ENCODE measurements at places on chromosomes 7 and 10.

DNA sequence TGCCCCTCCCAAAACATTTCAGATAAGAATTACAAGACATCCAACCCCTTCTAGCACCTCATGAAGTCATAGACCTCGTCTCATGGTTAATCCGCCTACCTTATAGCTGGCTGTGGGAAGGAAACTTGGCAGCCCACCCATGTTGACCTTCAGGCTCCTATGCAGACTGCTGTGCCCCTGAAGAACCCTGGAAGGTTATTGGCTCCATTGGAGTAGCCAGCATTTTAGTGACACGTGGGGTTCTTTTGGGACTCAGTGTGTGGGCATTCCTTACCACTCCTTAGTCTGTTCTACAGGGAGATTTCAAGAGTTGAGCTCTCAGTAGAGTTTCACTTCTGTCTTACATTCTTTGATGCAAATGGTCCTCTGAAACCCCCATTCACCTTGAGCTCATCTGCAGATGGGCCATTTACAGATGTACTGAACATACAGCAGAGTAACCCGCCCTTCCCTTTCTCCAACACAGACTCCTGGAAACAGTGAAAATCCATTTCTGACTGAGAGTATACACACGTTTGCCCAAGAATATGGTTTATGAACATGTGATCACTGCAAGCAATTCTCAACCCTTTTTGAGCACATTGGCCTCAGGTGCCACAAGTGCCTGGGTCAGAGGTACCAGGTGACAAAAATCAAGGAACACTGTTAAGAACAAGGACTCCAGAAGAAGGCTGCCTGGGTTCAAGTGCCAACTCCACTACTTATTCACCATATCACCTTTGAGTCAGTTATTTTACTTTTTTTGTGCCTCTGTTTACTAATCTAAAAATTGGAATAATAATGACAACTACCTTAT, 54.0 kb upstream of the HECW1 start:
- no peak for DNase-seq

DNA sequence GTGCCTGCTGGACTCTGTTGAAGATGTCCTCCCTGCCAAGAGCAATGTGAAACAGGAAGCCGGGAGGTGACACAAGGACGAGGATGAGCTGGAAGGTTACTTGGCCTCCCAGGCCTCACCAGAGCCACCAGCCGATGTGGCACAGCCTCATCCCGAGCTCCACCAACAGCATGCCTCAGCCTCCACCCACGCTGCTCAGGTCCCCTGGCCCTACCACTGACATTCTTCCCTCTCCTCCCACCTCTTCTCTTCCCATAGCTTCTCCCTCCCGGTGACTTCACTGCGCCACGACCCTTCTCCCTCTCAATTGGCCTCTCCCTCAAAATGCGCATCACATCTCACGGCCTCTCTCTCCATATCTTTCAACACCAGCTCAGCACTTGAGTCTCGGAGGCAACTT, 249.9 kb downstream of the SKAP2 start:
- DNase-seq = no peak

GRCh38 chr7:79352323-79352722, 101.1 kb downstream of the MAGI2 start:
- DNase-seq = no peak

DNA sequence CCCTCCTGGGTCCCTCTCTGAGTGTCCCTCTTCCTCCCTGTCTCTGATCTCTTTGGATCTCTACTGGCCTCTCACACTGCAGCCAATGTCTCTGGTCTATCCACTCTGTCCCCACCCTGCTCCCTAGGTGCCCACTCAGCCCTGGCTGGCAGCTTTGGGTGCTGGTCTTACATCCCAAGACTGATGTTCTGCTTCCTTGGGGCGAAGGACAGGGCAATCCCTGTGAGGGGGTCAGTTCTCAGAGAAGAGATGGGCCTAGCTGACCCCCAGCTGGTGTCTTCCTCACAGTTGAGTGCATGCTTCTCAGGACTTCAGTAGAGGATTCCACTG, 51.7 kb upstream of the CAMK2B start:
- DNase-seq = no peak

DNA sequence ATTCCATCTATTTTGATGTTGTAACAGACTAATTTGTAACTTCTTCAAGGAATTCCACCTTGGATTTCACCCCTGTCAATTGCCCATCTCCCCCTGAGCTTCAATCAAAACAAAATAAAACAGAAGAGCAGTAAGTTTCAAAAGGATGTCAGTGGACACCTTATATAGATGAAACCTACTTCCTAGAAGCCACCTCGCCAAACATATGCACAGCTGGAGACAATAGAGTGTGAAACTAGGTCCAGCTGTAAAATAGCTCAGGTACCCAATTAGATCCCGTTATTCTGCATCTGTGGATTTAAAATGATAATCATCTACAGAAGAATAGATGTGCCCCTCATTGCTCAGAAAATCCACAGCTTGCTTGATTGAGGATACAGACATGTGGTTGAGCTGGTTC, 598.6 kb downstream of the SH2D4B start:
- DNase-seq = no peak

DNA sequence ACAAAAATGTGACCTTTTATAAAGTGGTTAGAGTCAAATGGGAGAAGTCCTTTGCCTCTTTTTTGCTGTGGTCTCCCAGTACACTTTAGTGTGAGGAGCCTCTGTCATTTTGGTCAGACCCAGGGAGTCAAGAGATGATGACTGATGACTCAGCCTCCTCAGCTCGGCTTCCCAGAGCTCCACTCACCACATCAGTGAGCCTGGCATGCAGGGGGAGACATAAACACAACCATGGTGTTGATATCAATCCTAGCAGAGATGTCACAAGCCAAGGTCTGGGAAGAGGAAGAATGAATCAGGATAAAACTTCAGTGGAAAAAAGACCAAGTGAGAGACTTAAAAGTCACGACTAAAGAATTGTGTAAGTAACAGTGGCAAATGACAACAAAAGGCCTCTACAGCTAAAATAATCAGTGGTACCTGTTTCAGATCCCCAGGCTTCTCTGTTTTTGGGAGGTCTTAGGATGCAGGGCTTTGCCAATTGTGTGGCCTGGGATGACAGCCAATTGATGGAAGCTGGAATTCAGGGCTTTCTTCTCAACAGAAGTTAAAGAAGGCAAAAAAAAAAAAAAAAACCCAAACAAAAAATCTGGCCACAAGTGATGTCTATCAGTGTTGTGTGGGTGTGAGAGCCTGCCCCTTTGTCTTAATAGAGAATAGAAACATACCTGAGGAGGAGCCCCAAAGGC, 50.2 kb downstream of the TFAM start:
- peak; percentile 100 for DNase-seq

GRCh38 chr7:135143885-135144668, 3.8 kb upstream of the TMEM140 start:
- no peak for DNase-seq

DNA sequence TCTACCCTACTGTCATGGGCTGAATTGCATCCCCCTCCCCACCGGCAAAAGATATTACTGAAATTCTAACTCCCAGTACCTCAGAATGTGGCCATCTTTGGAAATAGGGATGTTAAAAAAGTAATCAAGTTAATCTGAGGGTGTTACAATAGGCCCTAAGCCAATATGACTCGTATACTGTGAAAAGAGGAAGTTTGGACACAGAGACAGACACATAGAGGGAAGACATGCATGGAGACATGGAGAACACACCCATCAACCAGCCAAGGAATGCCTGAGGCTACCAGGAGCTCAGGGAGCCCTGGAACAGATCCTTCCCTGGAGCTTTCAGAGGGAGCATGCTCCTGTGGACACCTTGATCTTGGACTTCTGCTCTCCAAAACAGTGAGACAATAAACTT, 138.2 kb upstream of the ADO start:
- DNase-seq = no peak

GRCh38 chr10:70981936-70982335, 93.6 kb upstream of the PCBD1 start:
- DNase-seq = no peak

DNA sequence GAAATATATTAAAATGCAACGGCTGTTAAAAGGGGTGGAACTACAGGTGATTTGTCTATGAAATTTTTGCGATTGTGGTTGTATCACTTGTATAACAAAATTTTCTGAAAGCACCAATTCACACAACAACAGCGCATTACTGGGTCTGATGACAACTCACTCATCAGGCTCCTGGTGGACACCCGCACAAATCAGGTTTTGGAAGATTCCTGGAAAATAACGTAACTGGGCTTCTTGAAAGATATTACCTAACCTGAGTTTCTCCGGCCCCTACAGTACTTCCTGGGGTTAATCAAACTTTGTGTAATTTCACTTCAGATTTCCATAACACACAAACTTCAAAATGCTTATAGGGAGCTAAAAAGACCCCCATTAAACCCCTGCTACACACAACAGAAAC, 7.6 kb downstream of the SNX8 start:
- no peak for DNase-seq

GRCh38 chr7:148623586-148624282, 33.2 kb downstream of the C7orf33 start:
- peak; percentile 46 for DNase-seq

- no peak for DNase-seq
Observed at GRCh38 chr7:130383187-130383980, 3.1 kb downstream of the CPA1 start.

DNA sequence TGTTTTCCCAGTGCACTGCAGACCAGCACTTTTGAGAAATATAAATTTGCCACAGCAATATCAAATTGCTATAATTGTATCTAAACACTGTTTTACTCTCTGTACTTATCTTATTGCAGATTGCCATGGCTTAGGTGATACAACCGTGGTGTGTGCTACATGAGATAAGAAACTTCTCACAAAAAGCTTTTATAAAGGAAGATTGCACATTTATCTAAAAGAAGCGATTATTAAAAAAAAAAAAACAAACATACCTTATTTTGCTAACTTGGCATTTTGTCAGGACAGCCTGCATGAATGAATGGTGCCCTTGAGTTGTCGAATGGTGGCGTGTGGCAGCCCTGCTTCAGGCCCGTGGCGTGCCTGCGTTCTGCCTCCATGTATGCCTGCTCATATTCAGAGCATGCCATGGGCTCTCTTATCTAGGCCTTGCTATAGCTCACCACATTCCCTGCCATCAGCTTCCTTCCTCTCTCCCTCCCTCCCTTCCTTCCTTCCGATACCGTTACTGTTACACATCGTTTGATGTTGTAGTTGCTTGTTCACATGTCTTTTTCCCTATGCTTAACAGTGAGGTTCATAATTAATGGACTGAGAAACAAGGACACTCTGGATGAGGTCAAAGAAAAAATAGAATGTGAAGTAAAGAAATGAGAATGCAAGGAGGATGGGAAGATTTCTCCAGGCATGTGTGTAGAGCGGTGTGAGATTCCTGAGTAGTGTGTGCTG, 34.9 kb downstream of the PRKAR2B start:
- no peak for DNase-seq

GRCh38 chr10:93654201-93654600, 41.9 kb downstream of the PDE6C start:
- no peak for DNase-seq

DNA sequence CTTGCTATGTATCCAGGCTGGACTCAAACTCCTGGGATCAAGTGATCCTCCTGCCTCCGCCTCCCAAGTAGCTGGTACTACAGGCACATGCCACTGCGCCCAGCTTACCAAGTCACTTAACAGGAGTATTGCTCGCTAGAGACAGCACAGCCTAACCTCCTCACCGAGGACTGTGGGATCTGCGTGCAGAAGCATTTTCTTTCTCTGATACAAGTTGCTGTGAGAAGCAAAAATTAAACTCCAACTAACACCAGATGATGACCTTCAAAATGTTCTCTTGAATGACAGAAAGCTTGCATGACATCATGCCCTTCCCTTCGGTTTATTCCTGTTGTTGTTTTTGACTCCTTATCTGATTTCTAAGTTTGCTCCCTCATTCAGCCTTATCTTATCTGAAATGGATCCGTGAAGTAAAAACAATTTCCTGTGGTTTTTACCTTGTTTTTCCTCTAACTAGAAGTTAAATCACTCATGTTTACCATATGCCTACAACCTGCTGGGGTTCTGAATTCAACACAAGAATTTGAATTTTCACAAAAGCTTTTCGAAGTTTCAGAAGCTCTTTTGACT, 94.4 kb upstream of the KIF5B start:
- DNase-seq = no peak

DNA sequence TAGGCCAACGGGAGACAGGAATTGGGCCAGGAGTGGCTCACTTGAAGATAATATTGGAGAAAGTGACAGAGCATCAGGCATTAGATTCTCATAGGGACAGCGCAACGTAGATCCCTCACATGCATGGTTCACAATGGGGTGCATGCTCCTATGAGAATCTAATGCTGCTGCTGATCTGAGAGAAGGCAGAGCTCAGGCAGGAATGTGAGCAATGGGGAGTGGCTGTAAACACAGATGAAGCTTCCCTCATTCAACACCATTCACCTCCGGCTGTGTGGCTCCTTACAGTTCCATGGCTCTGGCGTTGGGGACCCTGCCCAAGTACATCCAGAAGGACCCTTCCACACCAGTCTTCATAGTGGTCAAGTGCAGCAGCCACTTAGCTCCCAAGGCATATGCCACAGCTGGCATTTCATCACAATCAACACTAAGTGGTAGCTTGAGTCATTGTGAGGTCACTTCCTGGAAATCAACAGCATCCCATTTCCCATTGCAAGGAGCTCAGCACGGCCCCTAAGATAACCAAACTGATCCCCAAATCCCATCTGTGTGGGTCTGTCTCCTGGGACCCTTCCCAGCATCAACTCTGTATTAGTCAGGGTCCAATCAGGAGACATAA, 174.5 kb downstream of the TPST1 start:
- DNase-seq = peak; percentile 39

DNA sequence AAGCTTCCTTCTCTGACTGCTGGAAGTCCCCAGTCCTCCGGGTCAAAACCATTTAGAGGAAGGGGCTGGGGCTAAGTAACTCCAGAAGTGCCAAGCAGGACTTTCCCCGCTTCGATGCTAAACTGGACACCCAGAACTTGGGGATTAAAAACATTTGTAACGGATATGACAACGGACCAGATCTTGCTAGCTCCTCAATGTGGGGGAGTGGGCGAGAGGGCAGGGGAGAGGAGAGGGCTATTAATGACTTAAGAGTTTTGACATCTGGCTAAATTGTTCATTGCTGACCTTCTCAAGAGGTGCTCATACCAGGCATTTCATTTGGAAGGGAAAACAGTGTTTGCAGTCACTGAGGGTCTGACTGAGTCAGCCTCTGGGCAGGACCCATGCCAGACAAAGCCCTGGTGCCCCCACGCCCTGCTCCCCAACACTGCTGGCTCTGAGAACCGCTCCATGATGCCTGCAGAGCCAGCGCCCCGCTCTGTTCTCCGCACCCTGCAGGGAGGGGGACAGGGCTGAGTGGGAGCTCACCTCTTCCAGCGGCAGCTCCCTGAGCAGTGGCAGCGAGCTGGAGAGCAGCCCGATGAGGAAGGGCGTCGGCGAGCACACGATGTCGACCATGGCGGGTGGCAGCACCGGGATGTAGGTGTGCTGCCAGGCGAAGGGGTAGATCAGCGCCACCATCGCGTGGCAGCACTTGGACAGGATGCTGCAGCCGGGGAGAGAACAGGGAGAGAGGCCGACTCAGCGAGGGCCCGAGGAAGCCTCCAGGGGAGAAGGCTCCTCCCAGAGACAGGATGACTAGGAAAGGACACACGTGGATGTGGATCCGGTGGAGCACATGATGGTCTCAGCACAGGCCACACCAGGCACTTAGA, 47.7 kb upstream of the MKRN1 start:
- no peak for DNase-seq

- DNase-seq = peak; percentile 96
Observed at GRCh38 chr7:117098457-117098856, 145.2 kb downstream of the ST7 start.

GRCh38 chr7:135557455-135558336, at the start of gene NUP205:
Gene NUP205, plus strand, starts transcription at chr7:135557917. Its CDS starts 28 bp downstream, at chr7:135557945.
- DNase-seq = peak; percentile 80
